Stimulated activated CD4-positive, alpha-beta T cell treated with anti-CD3 and anti-CD28 coated beads, Interleukin-15, amount 100 ng/mL, for 1 hour (primary cell): ENCODE measurements at places on chromosomes 6 and 20.

DNA sequence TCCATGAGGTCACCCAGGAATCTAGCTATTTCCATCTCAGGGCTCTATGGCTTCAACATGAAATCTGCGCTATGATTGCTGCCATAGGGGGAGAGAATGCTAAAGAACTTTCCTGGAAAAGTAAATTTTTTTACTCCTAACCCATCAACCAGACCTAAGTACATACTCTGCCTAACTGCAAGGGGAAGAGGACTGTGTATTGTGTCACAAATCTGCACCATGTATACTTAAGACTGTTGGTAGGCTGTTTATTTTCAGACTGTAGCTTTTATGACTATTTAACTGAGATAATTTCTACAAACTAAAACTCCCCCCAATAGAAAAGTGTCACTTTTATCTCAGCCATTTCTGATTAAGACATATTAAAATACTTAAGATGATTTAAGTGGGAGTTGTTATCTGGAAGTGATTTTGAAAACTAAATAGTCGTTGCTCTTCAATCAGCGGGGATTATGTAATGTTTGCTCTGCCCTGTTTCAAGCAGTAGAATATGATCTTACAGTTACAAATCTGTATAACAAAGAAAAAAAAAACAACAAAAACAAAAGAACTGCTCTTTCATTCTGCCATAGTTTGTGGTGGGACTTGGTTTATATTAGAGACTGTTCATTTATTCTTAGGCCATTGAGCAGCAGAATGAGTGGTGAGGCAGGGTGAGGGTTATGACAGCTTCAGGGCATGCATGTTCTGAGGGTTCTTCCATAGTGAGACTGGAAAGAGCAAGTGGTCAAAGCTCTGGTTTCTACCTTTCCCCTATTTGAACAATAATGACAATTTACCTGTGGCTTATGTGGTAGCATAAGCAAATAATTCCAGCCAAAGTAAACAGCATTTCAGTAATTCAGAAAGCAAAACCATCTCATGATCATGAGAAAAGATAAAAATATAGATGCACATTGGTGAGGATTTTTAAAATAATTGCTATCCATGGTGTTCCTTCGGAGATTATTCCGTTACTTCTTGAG lies 126.3 kb upstream of the CEP162 start:
- no peak for DNase-seq

GRCh38 chr6:166989427-166990032 lies 9.7 kb upstream of the CEP43 start:
- no peak for DNase-seq

DNA sequence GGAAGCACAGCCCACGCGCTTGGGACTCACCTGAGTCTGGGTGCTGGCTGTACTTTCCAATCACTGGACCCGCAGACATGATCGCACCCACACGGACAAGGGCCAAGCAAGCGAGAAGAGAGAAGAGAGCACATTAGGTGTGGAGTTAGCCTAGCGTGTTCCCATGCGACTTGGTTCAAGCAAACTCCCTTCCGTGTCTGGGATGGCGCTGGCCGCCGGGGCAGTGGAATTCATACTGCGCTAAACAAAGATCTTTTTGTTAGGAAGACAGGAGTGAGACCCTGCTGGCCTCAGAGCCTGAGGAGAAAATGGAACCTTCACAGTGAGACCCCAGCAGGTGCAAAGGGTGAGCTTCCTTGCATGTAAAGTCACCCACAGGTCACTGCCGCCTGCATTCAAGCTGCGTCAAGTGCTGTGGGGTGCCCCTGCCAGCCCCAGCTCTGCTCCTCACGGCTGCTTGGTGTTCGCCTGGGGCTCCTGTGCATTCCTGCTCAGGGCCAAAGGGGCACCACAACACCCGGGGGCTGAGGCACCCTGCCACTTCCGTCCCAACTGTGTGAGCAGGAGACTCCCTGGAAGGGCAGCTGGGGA lies 26.4 kb downstream of the PSMG4 start:
- DNase-seq: no peak

DNA sequence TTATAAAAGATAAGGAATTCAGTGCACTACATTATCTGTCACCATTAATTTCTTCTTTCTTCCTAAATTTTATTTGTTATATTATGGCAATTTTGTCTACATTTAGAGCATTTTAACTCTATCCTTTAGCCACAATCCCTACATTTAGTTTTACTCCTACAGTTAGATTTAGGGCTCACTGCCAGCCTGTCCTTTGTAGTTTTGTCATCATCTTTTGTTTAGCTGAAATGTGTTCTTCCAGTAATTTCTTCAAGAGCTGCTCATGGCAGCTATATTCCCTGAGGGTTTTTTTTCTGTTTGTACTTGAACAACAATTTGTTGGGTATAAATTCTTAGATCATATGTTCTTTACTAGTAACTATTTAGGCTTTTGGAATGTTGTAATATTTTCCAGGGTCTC lies 72.7 kb upstream of the B3GAT2 start:
- DNase-seq: no peak

- no peak for DNase-seq
Measured at GRCh38 chr6:34280216-34280615, 31.4 kb upstream of the SMIM29 start.

DNA sequence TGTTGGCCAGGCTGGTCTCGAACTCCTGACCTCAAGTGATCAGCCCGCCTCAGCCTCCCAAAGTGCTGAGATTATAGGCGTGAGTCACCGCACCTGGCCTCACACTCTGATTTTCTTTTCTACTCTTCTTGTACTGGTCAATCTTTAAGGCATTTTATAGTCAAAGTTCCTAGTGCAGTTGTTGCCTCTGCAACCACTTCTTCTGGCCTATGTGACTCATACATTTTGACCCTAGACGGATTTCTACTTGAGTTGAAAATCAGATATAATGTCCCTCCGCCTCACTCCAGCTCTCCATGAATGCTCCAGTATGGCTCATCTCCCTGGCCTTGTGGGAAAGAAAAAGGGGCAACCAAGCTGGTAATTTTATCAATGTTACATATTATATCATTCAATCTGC lies 42.4 kb downstream of the TNFRSF21 start:
- no peak for DNase-seq

GRCh38 chr20:58759947-58760346 lies 67.3 kb downstream of the NPEPL1 start:
- no peak for DNase-seq

- DNase-seq: no peak
Measured at GRCh38 chr20:11205769-11206362, 532.1 kb upstream of the JAG1 start.

- DNase-seq: no peak
Measured at GRCh38 chr20:44111712-44112335, 75.2 kb downstream of the JPH2 start.

DNA sequence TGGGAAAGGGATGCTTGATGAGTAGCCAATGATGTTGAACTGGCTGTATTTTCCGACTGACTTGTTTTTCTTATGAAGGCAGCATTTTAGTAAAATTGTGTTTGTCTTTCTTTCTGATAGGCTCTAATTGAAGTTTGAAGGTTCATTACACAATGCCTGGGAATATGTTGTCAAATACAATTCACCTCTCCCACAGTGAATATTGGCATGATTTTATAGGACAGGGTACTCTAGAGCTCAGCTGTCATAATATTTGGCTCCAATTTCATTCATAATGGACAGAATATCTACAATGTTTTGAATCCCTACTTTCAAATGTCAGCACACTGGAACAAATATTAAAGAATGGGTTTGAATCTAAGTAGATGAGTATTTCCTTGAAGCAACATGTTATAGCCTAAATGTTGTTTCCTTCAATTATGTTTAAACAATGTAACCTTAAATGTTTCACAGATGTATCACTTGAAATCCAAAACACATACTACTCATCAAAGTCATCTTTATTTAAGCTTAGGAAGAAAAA lies 81.4 kb downstream of the LAMA2 start:
- DNase-seq: no peak

- DNase-seq: no peak
Measured at GRCh38 chr6:136703331-136703865, 88.9 kb downstream of the MAP3K5 start.

DNA sequence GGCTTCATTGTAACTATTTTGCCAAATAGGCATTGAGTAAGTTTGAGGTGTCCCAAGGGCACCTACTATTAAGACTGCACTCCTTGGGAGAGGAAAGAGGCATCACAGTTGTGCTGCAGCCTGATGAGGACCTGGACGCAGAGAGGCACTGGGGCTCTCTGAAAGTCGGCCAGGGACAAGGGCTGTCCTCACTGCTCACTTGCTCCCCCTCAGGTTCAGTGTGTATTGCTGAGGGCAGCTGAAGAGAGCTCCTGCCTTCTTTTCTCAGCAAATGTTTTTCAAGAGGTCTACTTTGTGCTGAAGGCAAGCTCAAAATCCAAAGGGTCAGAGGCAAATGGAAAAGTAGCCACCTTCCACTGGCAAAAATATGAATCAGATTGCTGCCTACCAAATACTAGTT lies 331.8 kb downstream of the RIMS1 start:
- DNase-seq: no peak

DNA sequence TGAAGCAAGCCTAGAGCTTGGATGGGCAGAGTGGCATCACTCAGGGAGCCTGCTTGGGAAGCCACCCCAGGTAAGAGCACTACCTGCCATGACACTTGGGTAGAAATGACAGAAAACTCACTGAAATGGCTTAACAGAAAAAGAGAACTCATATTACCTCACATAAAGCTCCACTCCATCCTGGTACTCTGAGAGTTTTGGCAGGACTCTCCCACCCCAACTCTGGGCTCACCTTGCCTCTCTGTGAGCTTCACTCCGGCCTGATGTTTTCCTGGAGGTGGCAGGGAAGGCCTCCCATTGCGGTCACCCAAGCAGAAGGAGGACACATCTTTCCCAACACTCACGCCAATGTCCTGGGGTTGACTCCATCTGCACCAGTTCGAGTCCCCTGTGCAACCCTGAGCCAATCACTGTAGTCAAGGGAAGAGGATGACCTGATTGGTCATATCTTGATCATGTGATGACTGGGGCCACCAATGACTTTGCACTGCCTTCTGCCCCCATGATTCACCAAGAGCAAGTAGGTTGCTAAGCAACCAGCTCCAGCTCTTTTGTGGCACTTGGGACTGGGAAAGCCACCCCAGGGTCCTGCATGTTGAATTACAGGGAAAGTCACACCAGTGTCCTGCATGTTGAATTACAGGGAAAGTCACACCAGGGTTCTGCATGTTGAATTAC lies 446.1 kb upstream of the SULF2 start:
- DNase-seq: no peak

DNA sequence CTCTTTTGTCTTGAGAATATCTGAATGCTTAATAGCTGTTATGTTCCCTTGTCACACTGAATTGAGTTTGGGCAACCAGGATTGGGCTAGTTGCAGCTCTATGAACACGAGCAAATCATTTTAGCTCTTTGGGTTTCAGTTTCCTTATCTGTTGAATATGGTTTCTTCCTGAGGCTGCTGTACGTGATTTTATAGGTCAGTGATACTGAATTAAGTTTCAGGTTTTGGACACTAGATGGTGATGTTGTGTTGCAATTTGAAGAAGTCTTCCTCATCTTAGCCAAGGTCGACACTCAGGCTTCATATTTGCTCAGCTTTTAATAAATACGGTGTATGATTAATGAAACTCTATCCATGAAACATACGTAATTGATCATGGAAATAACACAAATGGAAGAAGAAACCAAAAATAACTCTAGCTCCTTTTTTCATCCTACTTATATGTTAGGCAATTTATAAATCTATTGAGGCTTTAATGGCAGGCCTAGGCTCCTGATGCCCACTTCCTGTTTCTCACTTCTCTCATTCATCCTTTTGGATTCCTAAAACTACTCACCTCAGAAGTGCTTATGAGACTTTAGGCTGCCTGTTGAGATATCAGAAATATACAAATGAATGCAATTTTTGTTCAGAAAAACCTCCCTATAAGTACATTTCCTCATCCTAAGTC lies 354.1 kb upstream of the MAP3K7 start:
- DNase-seq: no peak

- DNase-seq: no peak
Measured at GRCh38 chr6:151317103-151317994, 74.0 kb downstream of the ZBTB2 start.

DNA sequence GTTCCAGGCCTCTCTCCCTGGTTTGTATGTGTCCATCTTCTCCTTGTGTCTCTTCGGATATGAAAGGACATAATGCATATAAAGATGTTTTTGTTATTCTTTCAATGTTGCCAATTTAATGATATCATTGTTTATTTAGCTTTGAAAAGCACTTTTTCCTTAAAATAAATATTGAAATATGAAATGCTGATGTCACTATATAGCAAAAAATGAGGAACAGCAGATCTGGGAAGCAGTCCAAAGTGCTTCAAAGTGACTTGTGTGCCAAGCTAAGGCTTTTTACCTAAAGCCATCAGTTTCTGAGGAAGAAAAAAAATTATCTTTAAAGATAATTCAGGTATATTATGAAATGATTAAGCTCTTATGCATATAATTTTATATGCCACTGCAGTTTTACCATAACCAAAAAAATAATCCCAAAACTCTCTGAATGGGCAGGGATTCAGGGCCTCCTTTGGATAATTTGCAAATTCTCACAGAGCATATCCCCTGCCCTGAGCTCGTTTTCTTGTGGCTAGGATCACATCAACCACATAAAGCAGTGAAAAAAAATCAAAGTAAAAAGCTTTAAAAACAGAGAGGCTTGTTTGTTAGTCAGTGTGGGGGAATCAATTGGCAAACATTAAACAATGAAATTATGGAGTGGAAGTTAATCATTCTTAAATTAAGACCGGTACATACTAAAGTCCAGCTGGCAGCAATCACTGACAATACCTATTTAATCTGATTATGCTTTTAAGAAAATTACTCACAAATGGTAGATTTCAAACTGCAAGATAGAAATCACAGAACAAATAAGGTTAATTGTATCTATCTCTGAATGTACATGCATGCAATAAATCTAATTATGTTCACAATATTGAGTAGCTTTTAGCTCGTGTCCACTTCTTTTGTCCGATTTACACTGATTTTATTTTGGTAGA lies 1027.9 kb upstream of the ADGRB3 start:
- no peak for DNase-seq

- no peak for DNase-seq
Measured at GRCh38 chr20:41037179-41037578, 8.6 kb downstream of the TOP1 start.

DNA sequence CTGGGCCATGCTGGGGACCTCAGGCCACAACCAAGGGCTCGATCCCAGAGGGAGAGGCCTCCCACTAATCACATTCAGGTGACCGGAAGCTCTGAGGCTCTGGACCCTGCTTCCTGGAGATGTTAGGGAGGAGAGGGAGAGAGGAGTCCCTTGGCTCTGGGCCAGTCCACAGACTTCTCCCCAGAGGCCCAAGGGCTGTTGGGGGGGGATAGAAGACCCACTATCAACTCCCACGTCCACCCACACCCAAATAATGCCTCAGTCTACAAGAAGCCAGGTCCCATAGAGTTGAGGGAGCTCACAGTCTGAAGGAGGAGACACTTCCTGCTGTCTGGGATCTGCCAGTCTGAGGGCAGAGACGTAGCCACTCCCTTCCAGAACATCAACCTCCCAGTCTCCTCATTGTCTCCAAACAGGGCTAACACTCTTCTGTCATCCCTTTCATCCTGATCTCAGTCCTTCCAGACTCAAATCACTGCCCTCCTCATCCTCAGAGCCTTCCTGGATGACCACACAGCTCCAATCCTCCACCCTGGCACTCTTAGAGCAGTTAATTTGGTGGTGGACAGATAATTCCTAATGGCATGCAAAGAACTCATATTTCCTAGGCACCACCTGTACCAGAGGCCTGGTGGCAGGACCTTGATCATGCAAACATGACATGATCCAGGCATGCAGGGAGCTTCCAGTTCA lies 69.9 kb downstream of the MRPL14 start:
- no peak for DNase-seq

GRCh38 chr6:53813801-53814200 lies 19.0 kb downstream of the LRRC1 start:
- DNase-seq: no peak
